Activated T-helper 1 cell treated with anti-CD3 and anti-CD28 coated beads, Interleukin-12 subunit alpha, Interleukin-12 subunit beta, Interleukin-2, Interleukin-4 antibody, amounts not matched to agents 30 ng/mL and 10 ng/mL and 1 ng/mL, durations not matched to agents 14 hours and 24 hours and 36 hours (primary cell): ENCODE measurements at places on chromosomes 5 and 9.

DNA sequence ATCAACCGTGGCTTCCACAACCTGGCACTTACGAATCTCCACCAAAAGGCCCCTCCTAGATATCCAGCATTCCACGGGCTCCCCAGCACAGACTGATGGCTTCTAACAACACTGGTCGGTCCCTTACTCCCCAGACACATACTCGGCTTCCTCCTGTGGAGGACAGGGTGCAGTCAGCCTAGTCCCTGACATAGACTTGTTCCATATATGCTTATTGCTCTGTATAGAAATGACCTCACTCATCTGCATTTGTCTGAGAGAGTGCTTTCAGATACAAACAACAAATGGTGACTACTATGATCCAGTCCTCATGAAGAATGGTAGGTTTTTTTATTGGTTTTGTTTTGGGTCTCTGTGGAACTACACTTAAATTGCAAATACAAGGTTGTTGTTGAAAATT, 72.4 kb downstream of the TMEM215 start:
- DNase-seq, result no peak
- peaks cover 14% of the 10 kb centered on the region for H3K27me3 ChIP-seq
- H3K4me3 ChIP-seq, result no peak overlapping the region
- H3K27ac ChIP-seq, result no peak overlapping the region

GRCh38 chr5:94692581-94692980, 74.1 kb downstream of the SLF1 start:
- H3K36me3 ChIP-seq, result peaks cover 27% of the 10 kb centered on the region
- H3K27me3 ChIP-seq, result no peaks in the 10 kb centered on the region
- H3K4me1 ChIP-seq, result peaks cover 6% of the 10 kb centered on the region
- H3K4me3 ChIP-seq, result no peak overlapping the region
- H3K27ac ChIP-seq, result no peak overlapping the region

DNA sequence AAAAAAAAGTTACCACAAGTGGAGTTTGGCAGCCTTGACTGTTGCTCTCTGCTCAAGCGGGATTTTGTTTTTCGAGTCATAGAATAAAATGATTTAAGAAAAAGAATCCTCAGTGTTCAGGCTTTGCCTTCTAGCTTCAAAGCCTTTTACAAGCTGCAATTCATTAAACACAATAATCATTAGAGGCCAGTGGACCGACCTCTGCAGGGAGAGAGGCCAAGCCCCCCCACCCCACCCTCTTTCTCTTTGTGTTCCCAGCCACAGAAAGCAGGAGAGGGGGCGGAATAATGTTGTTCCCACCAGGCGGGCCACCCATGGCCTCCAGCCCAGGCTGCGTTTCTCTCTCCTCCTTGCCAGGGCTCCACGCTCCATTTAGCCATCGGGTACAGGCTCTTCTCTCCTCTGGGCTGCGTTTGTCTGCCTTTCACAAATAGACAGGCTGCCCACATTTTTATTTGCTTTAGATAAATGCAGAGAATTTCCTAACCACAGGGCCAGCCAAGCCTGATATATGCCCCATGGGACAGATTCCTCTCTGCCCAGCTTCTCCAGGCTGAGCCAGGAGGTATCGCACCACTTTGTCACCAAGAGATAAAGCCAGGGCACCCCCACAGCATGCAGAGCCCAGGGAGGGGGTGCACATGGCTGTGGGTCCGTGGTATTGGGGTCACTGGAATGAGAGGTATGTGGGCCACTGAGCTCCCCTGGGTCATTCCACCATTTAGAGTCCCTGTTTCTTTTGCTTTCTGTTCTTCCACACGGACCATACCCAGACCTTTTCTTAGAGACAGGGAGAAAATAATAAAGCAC, 318.8 kb downstream of the PIK3R1 start:
- no peak overlapping the region for H3K4me3 ChIP-seq
- no peaks in the 10 kb centered on the region for H3K4me1 ChIP-seq
- no peak overlapping the region for H3K27ac ChIP-seq
- no peaks in the 10 kb centered on the region for H3K36me3 ChIP-seq
- H3K27me3 ChIP-seq, result peaks cover 4% of the 10 kb centered on the region

- H3K27me3 ChIP-seq, result peaks cover 5% of the 10 kb centered on the region
- no peak overlapping the region for H3K4me3 ChIP-seq
- H3K4me1 ChIP-seq, result peaks cover 5% of the 10 kb centered on the region
- no peaks in the 10 kb centered on the region for H3K36me3 ChIP-seq
- DNase-seq, result no peak
These were observed 65.2 kb downstream of the ZSWIM6 start for GRCh38 chr5:61397238-61397637.

DNA sequence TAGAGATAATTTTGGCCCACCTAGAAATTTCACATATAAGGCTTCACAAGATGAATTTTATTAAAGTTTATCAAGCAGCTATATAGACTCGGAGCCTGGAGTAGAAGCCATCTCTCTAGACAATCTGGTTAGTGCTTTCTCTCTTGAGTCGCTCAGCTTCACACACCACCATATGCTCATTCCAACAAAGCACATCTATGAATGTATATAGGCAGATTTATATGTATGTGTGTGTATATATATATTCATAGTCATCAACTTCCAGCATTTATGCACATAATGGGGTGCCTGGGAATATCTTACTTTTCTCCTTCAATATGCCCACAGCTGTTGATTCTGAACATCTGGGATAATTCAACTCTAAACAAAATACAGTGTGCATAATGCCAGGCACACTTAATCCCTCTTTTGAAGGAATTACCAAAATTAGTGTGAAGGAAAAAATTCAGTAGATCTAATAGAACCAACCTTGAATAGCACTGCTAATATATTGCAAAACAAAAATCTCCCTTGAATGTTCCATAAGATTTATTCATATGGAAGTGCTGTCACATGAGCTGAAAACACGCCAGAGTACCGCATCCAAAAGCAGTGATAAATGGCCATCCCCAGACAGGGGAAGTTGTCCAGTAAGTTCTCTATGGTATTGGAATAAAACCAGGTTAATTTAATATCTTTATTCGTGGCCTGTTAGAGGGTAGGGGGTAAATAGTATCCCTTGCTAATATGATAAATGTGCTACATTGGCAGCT, 56.0 kb upstream of the MOCS2 start:
- peaks cover 10% of the 10 kb centered on the region for H3K27me3 ChIP-seq
- H3K27ac ChIP-seq, result no peak overlapping the region
- no peak overlapping the region for H3K4me3 ChIP-seq
- H3K4me1 ChIP-seq, result no peaks in the 10 kb centered on the region
- no peaks in the 10 kb centered on the region for H3K36me3 ChIP-seq

DNA sequence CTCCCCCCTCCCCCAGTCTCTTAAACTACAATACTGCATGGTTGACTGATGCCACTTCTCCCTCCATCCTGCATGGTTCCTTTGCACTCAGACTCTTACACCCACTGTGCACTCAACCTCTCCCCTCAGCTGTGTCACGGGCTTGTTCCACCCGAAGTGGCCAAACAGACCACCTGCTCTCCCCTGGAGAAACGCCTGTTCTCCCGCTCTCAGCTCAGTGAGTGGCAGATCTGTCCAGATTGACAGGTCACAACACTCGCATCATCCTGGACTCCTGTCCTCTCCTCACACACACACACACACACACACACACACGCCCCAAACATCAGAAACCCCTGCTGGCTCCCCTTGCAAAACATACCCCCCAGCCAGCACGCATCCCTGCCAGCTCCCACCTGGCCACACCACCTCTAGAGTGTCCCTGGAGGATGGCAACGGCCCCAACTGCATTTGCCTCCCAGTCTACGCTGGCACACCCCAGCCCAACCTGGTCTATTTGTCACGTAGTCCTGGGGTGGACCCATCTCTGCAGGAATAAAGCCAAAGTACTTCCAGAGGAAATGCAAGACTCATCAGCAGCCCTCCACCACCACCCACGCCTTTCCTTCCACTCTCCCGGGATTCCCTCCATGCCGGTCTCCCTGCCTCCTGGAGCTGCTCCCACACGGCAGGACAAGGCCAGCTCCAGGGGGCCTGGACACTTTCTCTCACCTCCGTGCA, 2.9 kb downstream of the OR2V1 start:
- no peak overlapping the region for H3K4me3 ChIP-seq
- H3K27ac ChIP-seq, result no peak overlapping the region
- DNase-seq, result no peak

DNA sequence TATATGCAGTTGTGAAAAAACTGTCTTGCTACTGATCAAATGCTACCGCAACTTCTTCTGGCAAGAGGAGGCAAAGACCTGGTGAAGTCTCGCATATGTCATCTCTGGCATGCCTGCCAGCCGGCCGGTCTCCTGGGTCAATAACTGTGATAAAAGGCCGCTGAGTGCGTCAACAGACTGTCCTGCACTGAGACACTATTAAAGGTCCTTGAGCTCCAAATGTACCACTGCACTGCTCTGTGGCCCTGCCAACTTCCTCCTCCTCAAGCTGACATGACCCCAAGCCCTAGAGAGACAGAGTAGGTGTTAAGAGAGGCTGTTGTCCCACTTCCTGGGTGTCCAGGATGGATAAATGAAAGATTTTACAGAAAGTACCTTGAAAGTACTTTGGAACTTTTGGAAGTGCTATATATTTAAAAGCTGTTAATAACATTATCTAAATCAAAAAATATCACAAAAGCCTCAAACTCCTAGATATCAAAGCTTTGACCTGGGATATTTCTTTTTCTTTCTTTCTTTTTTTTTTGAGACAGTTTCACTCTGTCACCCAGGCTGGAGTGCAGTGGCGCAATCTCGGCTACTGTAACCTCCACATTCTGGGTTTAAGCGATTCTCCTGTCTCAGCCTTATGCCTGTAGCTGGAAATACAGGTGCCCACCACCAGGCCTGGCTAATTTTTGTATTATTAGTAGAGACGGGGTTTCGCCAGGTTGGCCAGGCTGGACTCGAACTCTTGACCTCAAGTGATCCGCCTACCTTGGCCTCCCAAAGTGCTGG, 31.5 kb downstream of the RAPGEF1 start:
- H3K27ac ChIP-seq, result peak overlapping the region; percentile 81
- no peaks in the 10 kb centered on the region for H3K27me3 ChIP-seq
- peak overlapping the region; percentile 43 for H3K4me3 ChIP-seq
- H3K36me3 ChIP-seq, result peaks cover 21% of the 10 kb centered on the region

- no peaks in the 10 kb centered on the region for H3K4me1 ChIP-seq
- no peak for DNase-seq
- no peak overlapping the region for H3K4me3 ChIP-seq
- no peaks in the 10 kb centered on the region for H3K27me3 ChIP-seq
- no peak overlapping the region for H3K27ac ChIP-seq
- no peaks in the 10 kb centered on the region for H3K36me3 ChIP-seq
These were observed 310.5 kb downstream of the PLK2 start for GRCh38 chr5:58149345-58149744.

DNA sequence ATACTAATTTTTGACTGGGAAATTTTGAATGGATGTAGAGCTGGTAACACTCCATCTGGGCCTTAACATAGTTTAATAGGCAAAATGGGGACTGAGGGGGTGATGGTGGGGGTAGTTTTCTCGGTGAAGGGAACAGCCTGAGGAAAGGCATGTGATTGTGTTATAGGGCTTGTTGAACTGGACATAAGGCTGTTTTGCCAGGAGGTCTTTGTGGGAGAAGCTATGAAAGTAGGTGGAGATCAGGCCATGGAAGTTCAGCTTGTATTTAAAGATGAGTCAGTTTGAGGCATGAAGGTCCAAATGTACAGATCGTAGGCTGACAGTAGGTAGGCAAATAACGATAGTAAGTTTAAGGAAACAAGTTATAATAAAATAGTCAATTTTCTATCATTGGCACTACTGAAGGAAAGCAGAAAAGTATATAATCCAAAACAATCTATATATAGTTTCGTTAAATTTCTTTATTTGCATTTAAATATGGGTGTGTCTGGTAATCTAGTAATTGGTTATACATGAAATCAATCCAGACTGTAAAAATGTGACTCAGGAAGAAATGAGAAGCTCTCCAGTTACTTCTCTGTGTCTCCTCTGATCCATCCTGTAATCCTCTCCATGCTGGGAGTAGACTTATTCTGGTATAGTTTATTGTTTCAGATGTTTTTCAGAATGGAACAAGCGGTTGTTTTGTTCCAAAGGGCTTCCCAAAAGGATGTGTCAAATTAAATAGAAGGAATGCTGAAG, 2.8 kb downstream of the CSNK1G3 start:
- no peaks in the 10 kb centered on the region for H3K27me3 ChIP-seq
- peaks cover 19% of the 10 kb centered on the region for H3K36me3 ChIP-seq
- no peak overlapping the region for H3K27ac ChIP-seq
- H3K4me3 ChIP-seq, result peak overlapping the region; percentile 53
- H3K4me1 ChIP-seq, result peaks cover 77% of the 10 kb centered on the region

DNA sequence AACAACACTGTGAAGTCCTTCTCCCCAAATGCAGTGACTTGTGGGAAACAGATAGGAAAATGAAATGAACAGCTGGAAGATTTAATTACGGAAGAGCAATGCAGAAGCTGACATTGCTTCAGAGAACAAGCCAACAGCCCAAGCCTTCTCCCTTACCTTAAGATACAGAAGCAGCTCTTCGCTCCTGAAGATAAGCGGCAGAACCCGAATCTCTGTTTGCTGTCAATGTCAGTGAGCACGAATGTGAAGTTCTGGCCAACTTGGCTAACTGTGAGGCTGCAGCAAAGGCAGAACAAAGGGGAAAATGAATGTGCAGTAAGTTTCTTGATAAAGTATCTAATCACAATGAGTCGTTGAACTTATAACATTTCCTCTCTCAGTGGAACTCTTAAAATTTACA, 172.4 kb downstream of the DENND1A start:
- H3K4me3 ChIP-seq, result no peak overlapping the region
- peaks cover 3% of the 10 kb centered on the region for H3K36me3 ChIP-seq
- no peaks in the 10 kb centered on the region for H3K27me3 ChIP-seq

DNA sequence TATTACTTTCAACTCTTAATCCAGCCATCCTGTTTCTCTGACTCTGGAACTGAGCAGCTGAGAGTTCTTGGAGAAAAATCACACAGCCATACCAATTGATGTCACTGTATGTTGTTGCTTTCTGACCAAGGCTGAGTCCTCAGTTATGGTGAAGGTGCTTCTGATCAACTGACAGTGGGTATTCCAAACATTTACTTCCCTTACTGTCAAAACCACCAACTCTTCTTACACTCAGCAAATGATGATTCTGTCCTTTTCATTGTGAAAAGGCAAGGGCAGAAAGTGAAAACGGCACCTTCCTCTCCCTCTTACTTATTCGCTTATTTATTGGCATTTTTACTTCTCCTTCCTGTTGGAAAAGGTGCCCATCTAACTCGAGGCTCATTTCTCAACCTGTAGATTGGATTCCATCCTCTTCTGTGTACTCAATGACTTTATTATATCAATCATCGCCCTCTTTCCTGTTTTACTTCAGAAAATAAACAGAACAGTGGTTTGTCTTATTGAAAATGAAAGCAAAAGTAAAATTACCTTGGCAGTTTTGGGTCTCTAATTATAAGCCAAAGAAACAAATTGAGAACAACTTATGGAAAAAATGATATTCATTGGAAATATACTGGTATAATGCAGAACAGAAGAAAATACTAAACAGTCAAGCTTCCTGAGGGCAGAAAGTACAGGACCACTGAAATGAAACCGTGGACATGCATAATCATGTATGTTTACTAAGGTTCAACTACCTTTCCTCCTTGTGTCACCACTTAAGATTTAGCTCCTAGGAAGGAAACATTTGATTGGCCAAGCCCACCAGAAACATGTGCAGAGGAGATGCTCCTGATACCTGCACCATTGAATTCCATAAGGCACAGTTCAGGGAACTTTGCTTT, 104.5 kb upstream of the CHD1 start:
- H3K4me3 ChIP-seq, result peak overlapping the region; percentile 79
- peak overlapping the region; percentile 86 for H3K27ac ChIP-seq
- peaks cover 2% of the 10 kb centered on the region for H3K27me3 ChIP-seq
- H3K4me1 ChIP-seq, result peaks cover 72% of the 10 kb centered on the region
- no peak for DNase-seq
